ENCODE measurements at places on chromosomes 1 and 21.

- no peak for DNase-seq
Observed at GRCh38 chr1:230792691-230793462, 45.7 kb downstream of the CAPN9 start.

DNA sequence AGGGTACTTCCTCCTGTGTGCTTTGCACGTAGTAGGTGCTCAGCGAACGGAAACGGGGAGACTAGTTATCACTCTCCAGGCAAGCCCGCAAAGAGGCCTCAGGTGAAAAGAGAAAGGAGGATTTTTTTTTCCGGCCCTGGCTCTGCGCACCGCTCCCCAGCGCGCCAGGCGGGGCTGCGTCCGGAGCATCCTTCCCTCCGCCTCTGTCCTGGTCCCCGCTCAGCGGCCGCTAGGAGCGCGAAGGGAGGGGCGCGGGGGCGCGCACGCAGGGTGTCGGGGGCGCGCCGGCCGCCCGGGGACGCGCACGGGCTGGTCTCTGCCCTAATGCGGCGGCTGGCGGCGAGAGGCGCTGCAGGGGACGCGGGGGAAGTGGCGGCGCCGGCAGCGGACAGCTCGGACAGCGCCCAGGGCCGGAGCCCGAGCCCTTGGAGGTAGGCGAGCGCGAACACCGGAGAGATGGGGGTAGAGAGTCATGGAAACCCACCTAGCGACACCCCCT, 42.3 kb upstream of the NFASC start:
- DNase-seq: peak; percentile 3

DNA sequence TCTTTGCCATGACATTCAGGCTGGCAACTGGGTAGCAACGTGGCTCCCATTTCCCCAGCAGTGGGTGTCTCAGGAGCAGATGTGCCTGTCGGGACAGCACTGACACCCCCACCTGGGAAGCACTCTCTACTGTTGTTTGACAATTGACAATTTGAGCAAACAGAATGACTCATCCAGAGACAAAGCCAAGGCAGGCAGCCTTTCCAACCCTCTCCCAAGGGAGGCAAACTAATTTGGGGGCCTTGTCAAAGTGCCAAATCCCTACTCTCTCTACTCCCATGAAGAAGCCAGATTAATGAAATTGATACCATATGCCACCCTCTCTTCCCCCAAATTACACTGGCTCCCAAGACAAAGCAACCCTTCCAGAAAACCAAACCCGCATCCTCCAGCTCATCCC, 65.6 kb downstream of the GRIK3 start:
- DNase-seq: no peak

DNA sequence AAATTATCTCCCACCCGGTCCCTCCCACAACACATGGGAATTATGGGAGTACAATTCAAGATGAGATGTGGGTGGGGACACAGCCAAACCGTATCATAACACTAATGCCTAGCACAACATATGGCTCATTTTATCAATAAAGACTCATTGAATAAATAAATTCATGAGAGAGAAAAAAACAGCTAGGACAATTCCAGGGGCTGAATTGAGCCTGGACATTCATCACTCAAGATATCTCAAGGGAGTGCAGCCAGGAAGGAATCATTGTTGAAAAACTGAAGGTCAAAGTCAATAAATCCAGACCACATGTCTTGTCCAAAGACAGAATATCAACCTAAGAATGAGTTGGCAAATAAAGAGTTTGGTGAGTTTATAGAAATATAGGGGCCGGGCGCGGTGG, 644.1 kb downstream of the PLPP3 start:
- DNase-seq: no peak

DNA sequence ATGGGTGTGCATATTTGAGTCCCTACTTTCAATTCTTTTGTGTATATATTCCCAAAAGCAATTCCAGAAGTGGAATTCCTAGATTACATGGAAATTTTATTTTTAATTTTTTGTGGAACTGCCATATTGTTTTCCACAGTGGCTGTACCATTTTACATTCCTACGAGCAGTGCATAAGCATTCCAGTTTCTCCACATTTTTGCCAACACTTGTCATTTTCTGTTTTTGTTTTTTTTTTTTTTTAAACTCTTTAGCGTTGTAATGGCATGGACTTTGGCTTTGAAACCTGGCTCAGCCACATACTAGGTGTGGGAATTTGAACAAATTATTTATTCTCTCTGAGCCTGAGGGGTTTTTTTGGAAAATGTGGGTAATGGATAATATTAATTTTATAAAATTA, 214.5 kb upstream of the UBE2U start:
- no peak for DNase-seq

GRCh38 chr1:31181515-31182343, 58.0 kb downstream of the NKAIN1 start:
- no peak for DNase-seq

DNA sequence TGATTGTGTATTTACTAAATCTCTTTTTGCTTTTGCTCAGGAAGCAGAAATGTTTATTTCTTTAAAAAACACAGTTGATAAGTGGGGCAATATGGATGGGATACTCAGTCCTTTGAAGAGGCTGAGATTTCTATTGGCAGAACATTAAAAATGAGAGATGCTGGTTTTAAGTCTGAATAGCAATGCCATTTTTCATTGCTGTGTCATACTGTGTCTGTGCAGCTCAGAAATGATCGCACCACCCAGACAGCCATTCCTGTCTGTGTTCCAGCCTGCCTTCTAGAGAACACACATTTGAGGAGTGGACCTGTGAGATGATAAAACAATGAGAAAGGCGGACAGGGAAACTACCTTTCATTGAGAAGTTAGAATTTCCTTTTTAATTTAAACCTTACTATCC, 231.2 kb upstream of the USP24 start:
- DNase-seq: no peak

DNA sequence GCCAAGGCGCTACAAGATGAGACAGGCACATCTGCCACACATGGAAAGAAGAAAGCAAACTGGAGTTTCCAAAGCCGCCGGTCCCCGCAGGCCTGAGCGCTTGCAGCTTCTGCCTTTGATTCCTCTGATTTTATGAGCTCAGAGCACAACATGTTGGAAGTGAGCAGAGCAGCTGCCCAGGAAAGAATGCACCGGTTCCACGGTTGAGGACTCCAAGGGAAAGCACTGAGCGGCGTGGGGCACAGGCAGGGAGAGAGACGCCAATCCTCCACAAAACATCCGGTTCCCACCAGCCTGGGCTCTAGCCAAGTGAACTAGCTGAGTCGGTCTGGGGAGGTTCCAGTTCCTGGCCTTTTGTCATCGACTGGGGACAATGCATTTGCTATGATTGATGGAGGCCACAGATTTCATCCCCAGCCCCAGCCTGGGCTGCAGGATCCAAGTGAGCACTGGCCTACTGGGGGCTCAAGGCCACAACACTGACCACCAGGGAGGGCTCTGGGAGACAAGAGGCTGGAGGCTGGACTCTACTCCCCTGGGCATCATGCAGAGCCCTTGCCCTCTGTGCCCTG, 253.1 kb upstream of the IRF2BP2 start:
- no peak for DNase-seq

GRCh38 chr21:31420354-31420753, 76.3 kb upstream of the TIAM1 start:
- DNase-seq: no peak

DNA sequence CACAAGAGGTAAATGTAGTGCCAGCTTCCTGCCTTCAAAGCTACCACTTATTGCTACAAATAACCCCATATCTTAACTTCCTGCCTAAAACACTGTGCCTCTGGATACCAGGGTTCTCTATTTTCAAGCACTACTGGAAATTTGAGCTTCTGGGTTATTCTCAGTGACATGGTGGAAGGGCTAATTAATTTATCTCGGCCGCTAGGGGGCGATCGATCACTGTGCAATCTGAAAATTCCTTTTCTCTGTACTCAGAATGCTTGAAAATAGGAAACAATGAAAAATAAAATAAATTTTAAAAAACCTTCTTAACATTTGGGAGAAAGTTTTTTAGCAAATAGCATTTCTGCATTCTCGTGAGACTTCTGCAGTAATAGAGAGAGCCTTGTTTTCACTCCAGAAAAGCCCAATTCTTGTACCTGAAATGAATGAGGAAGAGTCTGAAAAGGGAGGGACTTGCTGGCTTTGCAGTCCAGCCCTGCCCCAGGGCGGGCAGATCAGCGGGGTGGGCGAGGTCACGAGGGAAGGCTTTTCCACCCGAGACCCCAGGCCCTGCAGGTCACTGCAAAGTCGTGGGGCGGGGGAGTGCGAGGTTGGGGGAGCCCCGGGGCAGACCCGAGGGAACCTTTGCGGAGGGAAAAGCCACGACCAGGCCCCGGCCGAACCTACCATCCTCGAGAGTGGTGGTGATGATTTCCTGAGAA, 276.7 kb downstream of the PCP4 start:
- peak; percentile 6 for DNase-seq

DNA sequence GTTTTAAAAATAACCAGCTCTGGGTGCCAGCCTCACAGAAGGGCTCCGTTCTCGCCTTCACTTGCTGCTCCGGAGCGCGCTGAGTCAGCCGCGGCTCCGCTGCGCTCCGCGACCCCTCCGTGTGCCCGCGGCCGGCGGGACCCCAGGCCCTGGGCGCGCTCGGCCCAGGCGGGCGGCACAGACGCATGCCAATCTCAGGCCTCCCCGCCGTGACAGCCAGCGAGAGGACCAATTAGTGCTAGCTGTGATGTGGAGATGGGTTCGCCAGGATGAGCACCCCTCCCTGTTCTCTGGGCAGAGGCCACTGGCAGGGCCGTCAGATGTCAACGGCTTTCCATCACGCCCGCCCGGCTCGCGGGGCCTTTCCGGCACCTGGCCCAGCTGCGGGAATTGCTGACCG, 293.8 kb downstream of the SPATA17 start:
- DNase-seq: no peak

DNA sequence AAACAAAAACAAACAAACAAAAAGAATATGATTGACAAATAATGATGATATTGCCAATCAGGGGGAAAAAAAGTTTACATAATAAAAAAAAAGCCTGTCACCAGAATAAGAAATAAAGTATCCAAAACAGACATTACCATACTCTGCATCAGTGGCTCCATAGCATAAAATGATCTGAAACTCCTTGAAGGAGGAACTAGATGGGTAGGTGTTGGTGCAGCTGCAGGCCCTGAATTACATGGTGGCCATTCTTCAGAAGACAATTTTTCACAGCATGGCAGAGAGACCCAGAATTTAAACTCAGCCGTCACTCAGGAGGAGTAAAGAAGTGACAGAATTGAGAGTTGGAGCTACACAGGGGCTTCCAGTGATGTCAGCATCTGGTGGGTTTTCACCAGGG, 60.2 kb downstream of the GLUL start:
- DNase-seq: no peak

GRCh38 chr1:20126041-20126805, 6.9 kb upstream of the PLA2G2D start:
- no peak for DNase-seq

DNA sequence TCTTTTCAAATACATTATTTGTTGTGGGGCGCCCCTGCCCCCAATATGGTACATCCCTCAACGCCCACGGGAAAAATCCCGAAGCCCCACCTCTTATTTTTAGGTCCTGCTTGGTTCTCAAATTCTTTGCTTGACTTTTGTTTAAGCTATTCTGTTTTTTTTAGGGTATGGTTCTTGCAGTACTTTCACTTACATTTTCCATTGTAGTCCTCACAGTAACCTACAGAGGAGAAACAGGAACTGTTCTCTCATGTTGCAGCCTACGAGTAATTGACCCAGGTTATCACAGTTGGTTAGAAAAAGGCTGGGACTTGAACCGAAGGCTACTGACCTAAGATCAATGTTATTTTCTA, 697 bp upstream of the C21orf91 start:
- DNase-seq: no peak

- no peak for DNase-seq
Observed at GRCh38 chr1:34052565-34052964, 112.5 kb downstream of the CSMD2 start.

DNA sequence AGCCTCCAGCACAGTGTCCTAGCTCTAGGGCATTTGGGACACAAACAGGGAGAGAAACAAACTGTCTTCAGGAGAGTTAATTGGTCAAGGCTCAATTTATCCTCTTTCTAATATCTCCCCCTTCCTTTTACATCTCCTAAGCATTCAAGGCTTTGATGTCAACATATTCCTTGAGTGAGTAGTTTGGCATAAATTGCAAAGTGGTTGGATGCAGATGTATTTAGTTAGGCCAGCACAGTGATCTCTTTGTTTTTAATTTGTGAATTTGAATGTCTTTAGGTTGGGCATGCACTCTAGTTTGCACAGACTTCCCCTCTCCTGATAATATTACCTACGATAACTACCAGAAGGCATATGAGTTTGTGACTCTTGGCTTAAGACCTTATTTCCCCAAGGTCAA, 12.5 kb upstream of the OLFML2B start:
- DNase-seq: no peak

DNA sequence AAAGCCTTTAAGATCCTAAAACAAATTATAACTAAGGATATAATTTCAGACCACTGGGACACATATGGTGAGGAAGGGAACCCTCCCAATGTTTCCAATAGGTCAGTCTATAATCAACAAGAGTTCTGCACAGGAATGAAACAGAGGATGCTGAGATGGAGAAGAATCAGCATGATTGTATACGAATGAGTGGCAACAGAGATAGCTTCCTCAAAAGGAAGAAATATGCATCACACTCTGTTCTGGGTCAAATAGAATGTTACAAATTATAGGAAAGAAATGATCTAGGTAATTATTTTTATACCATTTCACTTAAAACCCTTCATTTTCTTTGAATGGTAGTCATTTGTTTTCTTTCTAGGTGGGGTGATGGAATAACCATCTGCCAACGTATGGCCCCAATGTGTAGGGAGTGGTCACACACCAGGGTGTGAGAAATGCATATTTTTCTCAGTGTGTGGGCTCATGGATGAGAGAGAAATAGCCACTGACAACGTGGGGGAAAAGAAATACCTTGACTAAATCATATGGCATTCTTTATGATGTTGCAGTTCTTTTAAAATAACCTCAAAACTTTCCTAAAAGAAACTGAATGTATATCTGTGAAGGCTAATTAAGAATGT, 104.6 kb upstream of the IVNS1ABP start:
- no peak for DNase-seq

- no peak for DNase-seq
Observed at GRCh38 chr1:50502147-50502546, 78.9 kb upstream of the DMRTA2 start.

DNA sequence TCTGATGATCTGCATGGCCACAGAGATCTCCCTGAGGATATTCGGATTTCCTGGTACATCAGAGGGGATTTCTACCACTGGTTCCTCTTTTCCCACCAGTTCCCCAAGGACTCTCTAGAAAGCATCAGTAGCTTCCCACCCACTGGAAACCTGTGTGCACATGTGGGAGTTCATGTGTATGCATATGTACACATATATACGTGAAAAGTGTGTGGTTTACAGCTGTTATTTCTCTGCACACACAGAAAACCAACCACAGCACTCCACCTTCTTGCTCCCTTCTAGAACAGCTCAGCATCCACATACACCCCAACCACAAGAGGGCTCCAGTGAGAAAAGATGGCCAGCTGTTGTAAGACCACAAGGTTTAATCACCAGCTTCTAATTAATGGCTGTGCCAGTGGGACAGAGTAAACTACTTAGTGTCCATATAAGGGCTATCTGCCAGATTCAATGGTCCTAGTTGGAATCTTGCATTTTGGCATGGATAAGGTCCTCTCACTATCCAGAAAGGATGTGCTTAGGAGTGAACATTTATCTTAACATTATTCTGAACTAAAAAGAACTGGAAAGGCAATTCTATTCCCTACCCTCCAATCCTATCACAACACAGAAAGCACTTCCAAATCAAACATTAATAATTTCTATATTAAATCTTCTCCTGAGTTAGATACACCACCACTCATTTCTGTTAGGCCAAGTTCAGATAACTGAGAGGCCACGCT, 24.1 kb downstream of the GPR3 start:
- DNase-seq: peak; percentile 25

- DNase-seq: no peak
Observed at GRCh38 chr1:52856026-52856425, 13.5 kb downstream of the ZYG11A start.

Data from activated T-cell treated with anti-CD3 and anti-CD28 coated beads for 1 hour (primary cell).